ENCODE measurements at places on chromosomes 7 and 10.
A peak's percentile ranks its signal among the peaks of the same experiment; 100 is the strongest.

DNA sequence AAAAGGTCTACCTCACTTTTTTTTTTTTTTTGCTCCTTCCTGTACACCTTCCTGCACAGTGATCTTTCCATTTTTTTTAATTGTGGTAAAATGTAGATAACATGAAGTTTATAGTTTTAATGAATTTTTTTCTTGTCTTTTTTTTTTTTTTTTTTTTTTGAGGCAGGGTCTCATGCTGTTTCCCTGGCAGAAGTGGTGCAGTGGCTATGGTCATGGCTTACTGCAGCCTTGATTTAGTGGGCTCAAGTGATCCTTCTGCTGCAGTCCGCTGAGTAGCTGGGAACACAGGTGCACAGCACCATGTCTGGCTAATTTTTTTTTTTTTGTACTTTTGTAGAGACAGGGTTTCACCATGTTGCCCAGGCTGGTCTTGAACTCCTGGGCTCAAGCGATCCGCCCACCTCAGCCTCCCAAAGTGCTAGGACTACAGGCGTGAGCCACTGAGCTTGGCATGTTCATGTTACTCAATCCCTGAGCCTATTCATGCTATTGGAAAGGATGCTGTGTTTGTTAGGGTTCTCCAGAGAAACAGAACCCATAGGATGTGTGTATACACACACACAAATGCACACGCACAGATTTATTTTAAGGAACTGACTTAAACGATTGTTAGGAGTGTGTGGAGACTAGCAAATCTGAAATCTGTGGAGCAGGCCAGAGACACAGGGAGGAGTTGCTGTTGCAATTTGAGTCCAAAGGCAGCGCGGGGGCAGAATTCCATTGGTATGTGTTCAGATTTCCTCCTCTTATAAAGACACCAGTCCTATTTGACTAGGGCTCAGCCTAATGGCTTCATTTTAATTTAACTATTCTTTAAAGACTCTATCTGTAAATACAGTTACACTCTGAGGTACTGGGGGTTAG lies 29.1 kb downstream of the GALNT11 start:
- DNase-seq = peak; percentile 14

DNA sequence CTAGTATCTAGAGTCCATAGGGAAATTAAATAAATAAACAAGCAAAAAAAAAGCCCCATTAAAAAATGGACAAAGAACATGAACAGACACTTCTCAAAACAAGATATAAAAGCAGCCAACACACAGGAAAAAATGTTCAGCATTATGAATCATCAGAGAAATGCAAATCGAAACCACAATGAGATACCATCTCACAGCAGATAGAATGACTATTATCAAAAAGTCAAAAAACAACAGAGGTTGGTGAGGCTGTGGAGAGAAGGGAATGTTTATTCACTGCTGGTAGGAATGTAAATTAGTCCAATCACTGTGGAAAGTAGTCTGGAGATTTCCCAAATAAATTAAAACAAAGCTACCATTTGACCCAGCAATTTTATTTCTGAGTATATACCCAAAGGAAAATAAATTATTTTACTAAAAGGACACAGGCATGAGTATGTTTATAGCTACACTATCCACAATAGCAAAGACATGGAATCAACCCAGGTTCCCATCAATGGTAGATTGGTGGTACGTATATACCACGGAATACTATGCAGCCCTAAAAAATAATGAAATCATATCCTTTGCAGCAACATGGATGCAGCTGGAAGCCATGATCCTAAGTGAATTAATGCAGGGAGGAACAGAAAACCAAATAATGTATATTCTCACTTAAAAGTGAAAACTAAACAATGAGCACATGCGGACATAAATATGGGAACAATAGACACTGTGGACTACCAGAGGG lies 366.5 kb upstream of the SEMA3C start:
- no peak for DNase-seq

DNA sequence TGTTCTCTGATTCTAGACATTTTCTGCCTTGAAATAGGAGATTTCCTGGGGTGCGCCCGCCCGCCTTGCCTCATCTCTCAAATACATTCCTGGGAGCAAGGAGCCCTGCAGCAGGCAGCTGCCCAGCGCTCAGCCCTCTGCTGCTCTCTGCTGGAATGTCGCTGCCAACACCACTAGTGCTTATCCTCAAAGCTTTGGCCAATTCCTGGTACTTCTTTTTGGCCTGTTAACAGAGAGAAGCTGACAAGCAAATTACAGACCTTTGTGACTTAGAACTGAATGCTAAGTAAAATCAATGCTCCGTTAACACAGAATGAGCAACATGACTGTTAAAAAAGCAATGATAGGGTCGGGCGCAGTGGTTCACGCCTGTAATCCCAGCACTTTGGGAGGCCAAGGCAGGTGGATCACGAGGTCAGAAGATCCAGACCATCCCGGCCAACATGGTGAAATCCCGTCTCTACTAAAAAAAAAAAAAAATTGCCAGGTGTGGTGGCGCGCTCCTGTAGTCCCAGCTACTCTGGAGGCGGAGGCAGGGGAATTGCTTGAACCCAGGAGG lies 41.9 kb upstream of the SYPL1 start:
- DNase-seq = peak; percentile 25

DNA sequence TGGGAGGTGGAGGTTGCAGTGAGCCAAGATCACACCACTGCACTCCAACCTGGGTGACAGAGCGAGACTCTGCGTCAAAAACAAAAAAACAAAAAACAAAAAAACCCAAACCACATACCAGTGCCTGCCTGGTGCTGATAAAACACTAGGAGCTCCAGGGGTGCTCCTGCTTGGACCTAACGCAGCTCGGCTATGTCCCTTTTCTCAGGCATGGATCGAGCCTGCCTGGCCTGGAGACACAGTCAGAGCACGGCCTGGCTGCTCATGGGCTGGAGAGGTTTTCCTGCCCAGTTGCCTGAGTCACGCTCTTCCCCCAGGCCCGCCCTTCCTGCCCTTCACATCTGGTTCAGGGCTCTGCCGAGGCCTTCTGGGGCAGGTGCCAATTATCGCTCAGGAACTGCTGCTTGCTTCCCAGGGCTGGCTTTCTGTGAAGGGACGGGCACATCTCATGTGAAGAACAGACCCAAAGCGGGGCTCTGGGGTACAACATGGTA lies 12.6 kb upstream of the NPFFR1 start:
- peak; percentile 64 for DNase-seq

DNA sequence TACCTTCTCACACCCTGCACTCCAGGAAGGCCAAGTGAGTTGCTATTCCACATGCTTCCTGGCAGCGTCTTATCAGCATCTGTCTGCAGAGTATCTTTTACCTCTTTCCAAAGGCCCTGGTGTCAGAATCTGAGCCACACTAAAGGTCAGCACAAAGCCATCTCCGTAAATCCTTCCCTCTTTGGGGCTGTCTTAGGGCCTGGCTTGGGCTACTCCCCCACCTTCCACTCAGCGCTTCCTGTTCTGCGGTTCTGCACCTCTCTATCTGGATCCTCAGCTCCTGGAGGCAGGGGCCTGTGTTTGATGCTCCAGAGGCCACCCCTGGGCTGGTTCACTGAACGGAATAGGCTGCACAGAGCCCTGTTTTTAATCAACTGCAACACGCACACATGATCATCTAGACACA lies 334.8 kb upstream of the GALNT17 start:
- DNase-seq = no peak

GRCh38 chr7:137209151-137209817 lies 134.2 kb downstream of the PTN start:
- peak; percentile 37 for DNase-seq

- no peak for DNase-seq
These were observed 491.7 kb downstream of the CCSER2 start for GRCh38 chr10:84820120-84820519.

DNA sequence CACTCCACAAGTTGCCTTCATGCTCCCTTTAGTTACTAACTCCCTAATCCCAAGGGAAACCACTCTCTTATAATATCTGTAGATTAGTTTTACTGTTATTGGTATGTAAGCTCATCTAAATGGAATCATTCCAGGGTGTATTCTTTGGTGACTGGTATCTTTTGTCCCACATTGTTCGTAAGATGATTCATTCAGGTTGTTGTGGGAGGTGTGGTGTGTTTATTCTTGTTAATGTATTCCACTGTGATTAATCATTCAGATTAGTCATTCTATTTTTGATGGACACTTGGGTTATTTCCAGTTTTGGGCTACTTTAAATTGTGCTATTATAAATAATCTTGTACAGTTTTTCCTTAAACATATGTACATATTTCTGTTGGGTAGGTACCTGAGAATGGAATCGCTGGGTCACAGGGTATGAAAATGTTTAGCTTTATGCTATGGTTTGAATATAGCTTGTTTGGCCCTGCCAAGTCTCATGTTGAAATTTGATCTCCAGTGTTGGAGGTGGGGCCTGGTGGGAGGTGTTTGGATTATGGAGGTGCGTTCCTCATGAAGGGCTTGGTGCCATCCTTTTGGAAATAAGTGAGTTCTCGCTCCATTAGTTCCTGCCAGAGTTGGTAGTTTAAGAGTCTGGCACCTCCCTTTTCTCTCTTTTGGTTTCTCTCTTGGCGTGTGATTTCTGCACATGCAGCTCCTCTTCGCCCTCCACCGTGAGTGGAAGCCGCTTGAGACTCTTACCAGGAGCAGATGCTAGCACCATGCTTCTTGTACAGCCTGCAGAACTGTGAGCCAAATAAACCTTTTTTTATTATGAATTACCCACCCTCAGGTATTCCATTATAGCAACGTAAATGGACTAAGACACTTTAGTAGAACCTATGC lies 13.8 kb downstream of the BTRC start:
- DNase-seq = peak; percentile 79

DNA sequence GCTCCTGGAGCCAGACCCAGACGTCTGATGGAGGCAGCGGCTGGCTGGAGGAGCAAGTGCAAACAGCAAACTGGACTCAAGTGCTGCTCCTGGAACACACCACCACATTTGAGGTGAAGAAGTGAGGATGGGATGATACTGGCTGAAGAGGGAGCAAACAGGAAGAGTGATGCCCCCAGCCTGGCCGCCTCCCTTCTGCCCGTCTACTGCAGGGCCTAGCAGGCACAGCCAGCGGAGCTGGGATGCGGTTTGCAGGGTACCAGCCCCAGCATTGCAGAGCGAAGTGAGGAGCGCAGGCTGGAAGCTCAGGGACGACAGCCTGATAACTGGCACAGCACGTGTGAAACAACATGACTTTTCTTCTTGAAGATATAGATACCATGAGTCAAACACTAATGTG lies 111.8 kb upstream of the ZNF32 start:
- DNase-seq = no peak

- no peak for DNase-seq
These were observed 140.4 kb upstream of the NPY start for GRCh38 chr7:24143547-24143946.

- DNase-seq = no peak
These were observed 402.6 kb downstream of the AUTS2 start for GRCh38 chr7:70000737-70001348.

GRCh38 chr7:80053124-80053523 lies 81.5 kb upstream of the GNAI1 start:
- DNase-seq = no peak

DNA sequence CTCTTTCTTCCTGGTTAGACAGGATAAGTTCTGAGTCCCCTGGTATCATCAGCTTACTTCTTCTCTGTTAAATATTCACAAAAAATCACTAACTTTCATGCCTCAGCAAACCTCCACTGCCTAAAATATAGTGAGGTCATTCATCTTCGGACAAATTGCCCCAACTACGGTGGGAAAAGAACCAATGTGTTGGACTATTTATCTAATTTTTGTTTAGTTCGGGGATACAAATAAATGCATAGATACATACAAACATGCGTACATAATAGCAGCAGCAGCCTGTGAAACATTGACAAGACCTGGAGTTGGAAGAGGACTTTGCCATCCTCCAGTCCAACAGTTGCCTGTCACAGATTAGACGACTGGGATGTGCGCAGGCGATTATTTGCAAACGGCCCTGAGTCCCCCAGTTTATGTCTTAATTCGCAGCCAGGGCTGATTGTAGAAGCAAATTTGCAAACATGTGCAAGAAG lies 51.5 kb downstream of the EGFR start:
- no peak for DNase-seq

DNA sequence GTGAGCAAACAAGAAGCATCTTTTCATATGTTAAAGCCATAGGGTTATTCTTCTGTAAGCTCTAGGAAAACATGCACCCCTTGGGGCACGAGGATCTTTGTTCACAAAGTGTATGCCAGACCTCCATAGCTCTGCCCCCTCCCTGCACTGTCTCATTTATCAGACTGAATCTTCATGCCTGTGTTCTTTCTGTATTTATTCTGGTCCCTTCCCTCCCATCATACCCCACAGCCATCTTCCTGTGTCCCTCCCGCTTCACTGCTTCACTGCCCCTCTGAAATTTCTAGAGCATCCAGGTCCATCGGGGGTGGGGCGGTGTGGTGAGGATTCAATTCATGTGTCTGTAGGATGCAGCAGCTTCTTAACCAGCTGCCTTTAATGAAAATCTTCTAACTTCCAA lies 7.5 kb downstream of the EPHB6 start:
- DNase-seq = no peak

DNA sequence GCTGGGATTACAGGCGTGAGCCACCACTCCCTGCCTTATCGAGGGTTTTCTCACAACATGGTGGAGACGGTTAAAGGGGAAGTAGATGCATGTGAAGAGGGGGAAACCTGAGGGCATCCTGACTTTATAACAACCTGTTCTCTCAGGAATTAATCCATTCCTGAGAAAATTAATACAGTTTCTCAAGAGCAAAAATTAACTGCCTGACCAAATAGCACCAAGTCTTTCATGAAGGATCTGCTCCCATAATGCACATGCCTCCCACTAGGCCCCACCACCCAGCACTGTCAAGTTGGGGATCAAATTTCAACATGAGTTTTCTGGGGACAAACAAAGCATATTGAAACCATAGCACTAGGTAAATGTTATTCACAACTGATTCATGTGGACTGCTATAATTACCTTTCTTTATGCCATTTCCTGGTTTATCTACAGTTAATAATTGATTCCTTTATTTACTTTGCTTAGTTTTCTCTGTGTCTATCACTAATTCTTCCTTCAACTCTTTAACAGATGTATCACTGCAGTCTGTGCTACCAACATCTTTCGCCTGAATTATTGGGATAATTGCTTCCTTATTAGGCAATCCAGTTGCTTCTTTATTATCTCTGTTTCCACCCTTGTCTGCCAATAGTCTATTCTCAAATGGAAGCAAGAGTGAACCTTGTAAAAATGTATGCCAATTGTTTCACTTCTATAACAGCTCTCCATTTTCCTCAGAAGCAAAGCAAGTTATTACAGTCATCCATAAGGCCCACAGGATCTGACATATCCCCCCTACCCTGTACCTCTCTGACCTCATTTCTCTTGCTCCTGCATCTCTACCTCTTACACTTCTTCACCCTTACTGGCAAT lies 12.9 kb upstream of the MICU1 start:
- no peak for DNase-seq

- DNase-seq = no peak
These were observed 9.3 kb upstream of the ZNF438 start for GRCh38 chr10:31041011-31041410.

DNA sequence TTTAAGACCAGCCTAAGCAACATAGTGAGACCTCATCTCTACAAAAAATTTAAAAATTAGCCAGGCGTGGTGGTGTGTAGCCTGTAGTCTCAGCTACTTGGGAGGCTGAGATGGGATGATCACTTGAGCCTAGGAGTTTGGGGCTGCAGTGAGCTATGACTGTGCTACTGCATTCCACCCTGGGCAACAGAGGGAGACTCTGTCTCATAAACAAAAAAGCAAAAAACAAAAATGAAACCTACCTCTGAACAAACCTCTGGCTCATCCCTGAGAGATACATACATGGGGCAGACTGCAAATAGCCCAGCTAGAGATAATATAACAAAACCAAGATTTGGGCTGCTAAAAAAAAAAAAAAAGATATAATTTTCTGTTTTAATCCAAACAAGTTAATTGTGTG lies 19.5 kb downstream of the C10orf67 start:
- no peak for DNase-seq
